ENCODE measurements at places on chromosomes 12 and 14. TPM values are rescaled to one million over a fixed set of nuclear protein-coding genes. Genes with fewer than 3 reads are reported as not detected.

The BEGAIN gene
- 1.4 TPM for total RNA-seq

The ARHGAP9 gene
- 3.2 TPM for total RNA-seq

The P2RX7 gene
- 26.7 TPM for total RNA-seq

The RHOF gene
- total RNA-seq, result 24.1 TPM

The KRT83 gene
- 34.7 TPM for total RNA-seq

The DIO3 gene
- total RNA-seq, result 3.0 TPM

DNA sequence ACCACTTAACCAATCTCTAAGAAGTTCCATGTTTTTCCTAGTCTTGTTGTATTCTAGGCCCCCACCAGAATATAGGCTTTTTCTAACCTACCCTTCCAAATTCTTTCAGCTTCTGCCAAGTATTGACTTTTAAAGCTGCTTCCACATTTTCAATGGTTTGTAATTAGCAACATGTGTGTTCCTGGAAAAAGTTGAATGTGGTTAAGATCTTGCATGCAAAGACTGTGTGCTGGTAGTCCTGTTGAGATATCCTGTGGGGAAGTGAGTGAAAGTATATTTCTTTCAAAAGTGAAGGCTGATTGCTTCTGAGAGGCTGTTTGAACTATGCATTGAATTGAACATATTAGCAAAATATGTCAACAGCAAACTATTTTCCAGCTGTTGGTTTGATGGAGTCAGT is 646 bp upstream of the OR6C4 start:
- no peak for DNase-seq

- no peak for DNase-seq
These were observed 3.0 kb upstream of the ZDHHC22 start for GRCh38 chr14:77144412-77145115.

DNA sequence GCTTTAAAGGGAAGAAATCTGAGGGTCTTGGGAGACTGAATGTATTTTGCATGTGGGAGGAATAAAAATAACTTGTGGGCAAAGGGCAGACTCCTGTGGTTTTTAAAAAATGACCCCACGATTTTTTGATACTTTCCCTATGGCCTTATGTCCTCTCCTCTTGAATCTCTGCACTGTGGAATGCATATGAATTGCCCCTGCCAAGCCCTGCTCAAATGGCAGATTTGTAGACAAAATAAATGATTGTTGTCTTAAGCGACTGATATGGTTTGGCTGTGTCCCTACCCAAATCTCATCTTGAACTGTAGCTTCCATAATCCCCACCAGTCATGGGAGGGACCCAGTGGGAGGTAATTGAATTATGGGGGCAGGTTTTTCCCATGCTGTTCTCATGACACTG is 223.8 kb downstream of the DACT1 start:
- DNase-seq, result no peak

DNA sequence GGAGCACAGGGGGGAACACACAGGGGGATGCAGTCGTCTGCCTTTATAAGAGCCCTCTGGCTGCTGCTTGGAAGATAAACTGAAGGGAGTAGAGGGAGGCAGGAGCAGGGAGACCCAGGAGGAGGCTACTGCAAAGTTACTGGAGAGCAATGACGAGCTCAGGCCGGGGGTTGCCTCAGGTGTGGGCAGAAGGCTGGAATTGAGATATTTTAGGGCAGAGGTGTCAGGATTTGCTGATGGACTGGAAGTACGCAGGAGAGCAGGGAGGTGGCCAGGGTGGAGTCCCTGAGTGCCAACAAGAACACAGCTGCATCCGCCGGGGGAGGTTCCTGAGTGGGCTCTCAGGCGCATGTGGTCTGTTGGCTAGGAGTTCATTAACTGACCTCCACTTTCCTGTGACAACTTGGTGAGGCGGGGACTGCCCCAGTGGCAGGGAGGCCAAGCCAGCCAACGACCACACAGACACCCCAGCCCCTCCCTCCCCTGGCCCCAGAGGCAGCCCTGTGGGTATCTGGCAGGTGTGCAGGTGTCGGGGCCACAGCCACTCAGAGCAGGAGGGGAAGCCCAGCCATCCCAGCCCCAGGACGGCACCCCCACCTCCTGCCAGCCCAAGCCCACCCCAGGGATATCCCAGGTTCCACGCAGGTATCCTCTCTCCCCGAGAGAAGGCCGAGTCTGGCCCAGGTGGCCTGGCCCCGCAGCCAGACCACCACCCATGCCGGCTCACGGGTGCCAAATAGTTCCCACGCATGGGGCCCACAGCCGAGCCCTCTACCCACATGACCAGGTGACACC is 85.4 kb downstream of the NCOR2 start:
- no peak for DNase-seq

GRCh38 chr14:67269298-67270060 is 28.2 kb downstream of the PALS1 start:
- no peak for DNase-seq

DNA sequence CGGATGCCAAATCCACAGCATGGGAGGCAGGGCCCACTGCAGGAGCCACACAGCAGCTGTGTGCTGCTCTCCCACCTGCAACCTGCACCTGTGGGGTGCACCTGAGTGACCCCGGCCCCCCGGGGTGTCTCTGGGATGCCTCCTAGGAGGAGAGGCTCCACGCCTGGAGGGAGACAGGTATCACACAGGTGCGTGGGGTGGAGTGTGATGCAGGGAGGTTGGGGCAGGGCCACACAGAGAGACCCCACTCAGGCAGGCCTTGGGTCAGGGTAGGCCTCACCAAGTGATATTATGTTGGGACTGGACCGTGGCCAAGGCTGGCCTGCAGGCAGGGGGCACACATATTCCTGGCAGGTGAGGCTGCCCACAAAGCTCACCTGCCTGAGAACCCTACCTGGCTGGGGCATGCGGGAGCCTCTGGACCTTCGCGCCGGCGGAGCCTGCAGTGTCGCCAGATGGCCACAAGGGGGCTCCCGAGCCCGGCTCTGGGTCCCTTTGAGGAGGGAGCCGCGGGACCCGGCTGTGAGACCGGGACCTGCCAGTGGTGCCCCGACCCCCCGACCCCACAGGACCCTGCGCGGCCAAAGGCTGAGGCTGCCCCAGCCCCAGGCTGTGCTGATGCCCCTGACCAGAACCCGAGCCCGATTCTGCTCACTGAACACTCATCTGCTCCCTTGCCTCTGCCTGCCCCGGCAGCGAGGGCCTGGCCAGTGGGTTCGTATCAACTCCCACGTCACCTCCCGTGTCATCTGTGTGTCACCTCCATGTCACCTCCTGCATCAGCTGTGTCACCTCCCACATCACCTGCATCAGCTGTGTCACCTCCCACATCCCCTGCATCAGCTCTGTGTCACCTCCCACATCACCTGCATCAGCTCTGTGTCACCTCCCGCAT is 11.4 kb downstream of the TMEM121 start:
- no peak for DNase-seq

DNA sequence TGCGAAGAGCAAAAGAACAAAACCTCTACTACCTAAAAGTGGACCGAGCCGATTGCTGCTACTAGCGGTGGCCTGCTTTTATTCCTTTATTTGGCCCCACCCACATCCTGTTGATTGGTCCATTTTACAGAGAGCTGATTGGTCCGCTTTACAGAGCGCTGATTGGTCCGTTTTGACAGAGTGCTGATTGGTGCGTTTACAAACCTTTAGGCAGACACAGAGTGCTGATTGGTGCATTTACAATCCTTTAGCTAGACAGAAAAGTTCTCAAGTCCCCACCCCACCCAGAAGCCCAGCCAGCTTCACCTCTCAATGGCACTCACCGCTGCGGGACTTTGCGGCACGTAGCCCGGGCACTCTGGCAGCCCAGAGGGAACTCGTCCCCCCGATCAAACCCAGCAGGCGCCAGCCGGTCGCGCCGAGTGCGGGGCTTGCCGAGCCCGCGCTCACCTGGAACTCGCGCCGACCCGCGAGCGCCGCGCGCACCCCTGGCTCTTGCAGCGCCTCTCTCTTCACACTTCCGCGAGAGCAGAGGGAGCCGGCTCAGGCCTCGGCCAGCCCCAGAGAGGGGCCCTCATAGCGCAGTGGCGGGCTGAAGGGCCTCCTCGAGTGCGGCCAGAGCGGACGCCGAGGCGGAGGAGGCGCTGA is 8.7 kb upstream of the FGD4 start:
- DNase-seq, result no peak

GRCh38 chr12:57243521-57244311 is 7.3 kb downstream of the STAC3 start:
- DNase-seq, result peak; percentile 95

DNA sequence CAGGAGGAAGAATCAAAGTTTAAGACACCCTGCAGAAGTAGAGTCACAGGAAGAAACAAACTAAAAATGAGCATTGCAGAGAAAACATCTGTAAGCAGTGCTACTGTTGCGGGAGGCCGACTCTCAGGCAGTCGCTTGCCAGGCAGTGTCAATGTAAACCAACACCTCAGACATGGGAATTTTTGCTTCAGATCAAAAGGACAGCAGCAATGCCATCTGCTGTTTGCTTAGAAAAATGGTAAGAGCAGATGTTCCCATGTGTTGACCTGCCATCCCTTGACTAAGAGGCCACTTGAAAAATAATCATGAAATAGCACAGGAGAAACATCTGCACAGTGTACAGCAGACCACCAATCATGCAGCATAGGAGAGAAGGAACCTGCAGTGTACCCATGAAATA is 196.6 kb downstream of the SLC25A21 start:
- DNase-seq, result no peak

DNA sequence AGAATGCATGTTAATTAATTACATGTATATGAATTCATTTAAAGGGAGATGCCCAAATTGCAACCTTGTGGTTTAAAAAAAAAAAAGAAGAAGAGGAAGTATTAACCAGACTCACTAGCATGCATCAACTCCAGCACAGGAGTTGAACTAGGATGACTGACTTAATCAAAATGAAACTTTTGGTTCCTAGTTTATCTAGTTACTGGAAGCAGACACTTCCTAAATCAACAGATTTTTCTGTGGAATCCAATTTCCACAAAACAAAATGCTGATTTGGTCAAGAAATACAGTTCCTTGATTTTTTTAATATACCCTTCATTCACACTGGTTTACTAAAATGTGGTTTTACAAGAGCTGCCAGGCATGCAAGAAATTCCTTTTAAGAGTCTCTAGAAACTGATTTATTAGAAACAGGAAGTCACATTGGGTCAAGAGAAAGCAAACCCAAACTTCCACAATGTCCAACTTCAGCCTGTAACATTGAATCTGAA is 41.6 kb downstream of the ITPR2 start:
- no peak for DNase-seq

DNA sequence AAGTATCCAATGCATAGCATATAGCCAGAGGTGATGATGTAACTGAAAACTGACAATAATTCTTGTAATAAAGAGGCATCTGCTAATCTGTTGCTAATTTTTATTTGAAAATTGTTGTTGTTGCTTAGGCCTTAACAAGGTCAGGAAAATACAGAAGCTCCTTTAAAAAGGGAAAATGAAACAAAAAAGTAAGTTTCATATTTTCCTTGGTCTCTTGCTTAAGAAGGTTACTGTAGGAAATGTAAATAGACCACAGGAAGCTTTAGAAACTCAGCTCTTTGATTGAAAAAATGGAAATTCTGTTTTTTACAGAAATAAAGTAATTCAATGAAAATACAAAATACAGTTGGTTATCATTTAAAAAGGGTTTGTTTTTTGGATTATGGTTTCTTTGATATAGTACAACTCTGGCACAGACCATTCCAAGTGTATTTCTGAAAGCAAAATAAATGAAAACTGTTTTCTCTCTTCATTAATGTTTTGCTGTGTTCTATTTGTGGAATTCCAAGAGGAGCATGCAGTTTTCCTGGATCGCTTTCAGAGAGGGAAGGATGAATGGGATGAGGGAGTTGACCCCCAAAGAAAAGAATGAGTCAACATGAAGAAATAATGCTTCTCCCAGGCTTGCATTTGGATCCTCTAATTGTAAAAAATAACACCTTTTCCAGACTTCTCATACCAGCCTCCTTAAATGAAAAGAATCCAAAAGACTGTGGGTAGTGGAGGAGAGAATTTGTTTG is 398.0 kb upstream of the FAR2 start:
- no peak for DNase-seq

- no peak for DNase-seq
These were observed 14.8 kb downstream of the CDKL1 start for GRCh38 chr14:50381823-50382287.

DNA sequence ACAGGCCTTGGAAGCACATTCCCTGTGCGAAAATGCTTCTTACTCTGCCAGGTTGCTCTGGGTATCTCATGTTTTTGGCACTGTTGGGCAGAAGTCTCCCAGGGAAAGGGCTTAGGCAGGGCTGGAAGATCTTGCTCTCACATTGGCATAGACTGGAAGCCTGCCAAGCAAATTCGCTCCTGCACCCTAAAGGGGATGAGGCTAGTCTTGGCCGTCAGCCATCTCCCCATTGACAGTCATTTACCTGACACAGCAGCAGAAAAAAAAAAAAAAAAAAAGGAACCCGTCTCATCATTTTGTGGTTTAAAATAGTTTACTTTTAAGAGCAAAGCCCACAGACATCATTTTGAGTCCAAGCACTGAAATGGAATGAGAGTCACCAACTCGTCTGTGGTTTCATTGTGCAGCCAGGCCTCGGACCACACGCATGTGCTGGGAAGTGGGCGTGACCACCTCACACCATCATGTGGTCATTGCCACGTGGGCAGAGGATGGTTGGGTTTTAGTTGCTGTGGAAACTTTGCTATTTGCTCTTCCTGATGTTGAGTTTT is 84.8 kb downstream of the NRXN3 start:
- no peak for DNase-seq

GRCh38 chr14:26522967-26523366 is 74.9 kb downstream of the NOVA1 start:
- no peak for DNase-seq

DNA sequence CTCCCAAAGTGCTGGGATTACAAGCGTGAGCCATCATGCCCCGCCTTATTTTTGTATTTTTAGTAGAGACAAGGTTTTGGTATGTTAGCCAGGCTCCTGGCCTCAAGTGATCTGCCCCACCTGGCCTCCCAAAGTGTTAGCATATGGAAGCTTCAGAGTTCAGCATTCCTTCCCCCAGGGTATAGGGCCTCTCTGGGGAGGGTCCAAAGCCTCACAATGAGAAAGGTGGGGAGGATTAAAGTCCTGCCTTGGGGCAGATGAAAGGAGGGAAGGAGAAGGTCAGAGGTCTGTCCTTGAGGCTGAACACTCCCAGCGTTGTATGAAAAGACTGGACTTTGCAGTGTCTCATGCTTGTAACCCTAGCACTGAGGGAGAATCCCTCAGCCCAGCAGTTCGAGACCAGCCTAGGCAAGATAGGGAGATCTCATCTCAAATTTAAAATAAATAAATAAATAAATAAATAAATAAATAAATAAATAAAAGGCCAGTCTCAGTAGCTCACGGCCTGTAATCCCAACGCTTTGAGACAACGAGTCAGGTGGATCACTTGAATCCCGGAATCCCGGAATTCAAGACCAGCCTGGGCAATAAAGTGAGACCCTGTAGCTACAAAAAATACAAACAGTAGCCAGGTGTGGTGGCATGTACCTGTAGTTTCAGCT is 22.0 kb upstream of the RCOR1 start:
- DNase-seq, result no peak

DNA sequence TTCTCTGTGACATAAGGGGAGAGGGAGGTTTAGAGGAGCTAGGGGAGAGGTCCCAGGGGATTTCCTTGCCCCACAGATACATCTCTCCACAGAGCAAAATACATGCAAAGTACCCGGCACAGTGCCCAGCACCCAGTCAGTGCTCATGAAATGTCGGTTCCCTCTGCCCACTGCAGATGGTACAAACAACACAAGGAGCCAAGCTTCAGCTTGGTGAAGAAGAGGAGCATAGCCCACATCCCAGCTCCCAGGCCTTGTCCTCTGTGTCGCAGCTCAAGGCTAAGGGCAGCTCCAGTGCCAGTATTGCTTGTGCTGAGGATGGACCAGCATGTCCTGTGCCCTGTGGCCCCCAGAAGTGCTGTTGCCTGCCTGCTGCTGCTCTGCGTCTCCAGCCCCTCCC is 35.0 kb upstream of the FKBP4 start:
- DNase-seq, result no peak

GRCh38 chr14:54447231-54447692 is 6.1 kb upstream of the CNIH1 start:
- no peak for DNase-seq
